ENCODE measurements at places on chromosomes 11 and 22. TPM values are rescaled to one million over a fixed set of nuclear protein-coding genes. Genes with fewer than 3 reads are reported as not detected.

DNA sequence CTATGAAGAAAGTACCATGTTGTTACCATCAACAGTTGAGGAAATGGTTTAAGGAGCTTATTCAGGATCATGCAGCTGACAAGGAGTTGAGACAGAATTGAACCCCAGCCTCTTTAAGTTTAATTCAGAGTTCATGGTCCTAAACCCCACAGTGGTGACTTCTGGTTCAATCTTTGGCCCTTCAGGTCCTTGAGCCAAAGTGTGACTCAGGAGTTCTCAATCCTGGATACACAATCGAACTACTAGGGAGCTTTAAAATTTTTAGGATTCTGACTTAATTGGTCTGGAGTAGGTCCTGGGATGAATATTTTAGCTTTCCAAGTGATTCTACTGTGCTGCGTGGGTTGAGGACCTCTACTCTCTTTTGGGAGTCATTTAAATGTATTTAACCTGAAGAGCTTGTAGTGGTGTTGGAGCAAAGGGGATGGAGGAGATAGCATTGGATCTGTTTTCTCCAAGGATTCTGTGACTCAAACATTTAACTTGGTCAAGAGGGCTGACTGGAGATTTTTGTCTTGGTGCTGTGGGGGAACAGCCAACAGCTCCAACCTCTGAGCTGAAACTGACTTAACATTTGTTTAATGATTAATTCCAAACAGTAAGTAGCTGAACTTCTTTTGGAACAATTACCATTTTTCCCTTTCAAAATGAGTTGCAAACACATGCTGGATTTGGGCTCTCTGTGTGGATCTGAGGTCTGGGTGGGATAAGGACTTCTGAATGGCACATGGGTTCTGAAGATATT is 80.1 kb downstream of the INSC start:
- DNase-seq: no peak
- H3K4me1 ChIP-seq: no peaks in the 10 kb centered on the region
- no peak overlapping the region for H3K27ac ChIP-seq
- peaks cover 9% of the 10 kb centered on the region for H3K27me3 ChIP-seq
- no peaks in the 10 kb centered on the region for H3K36me3 ChIP-seq

- no peaks in the 10 kb centered on the region for H3K36me3 ChIP-seq
- no peak overlapping the region for H3K27ac ChIP-seq
- H3K4me3 ChIP-seq: no peak overlapping the region
- no peak for DNase-seq
Observed at GRCh38 chr11:70014291-70014690, 63.8 kb upstream of the ANO1 start.

RAB3IL1 gene
- 0.49 TPM for total RNA-seq

GRCh38 chr11:127193950-127194349 is 193.4 kb upstream of the KIRREL3 start:
- H3K27me3 ChIP-seq: no peaks in the 10 kb centered on the region
- DNase-seq: no peak
- no peak overlapping the region for H3K27ac ChIP-seq
- H3K4me3 ChIP-seq: no peak overlapping the region
- H3K36me3 ChIP-seq: no peaks in the 10 kb centered on the region

- no peak for DNase-seq
- no peaks in the 10 kb centered on the region for H3K4me1 ChIP-seq
- H3K27me3 ChIP-seq: no peaks in the 10 kb centered on the region
Observed at GRCh38 chr11:2580571-2581001, 119.2 kb downstream of the KCNQ1OT1 start.

DNA sequence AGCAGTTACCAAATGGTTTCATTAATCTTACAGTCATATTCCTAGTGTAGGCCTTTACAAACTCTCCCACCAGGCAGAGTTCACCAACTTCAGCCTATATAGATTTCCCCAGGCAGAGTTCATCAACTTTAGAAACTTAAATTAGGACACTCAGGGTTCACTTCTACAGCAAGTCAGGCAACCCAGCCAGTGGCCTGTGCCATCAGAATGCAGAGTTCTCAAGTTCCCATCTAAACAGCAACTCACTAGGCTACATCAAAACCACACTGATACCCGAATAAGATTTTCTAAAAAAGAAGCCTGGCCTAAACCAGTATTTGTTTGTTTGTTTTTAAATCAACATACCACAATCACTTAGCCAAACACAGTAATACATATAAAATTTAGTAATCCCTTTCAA is 33.7 kb downstream of the PICALM start:
- H3K27me3 ChIP-seq: no peaks in the 10 kb centered on the region
- peaks cover 52% of the 10 kb centered on the region for H3K4me1 ChIP-seq

PLAAT3 gene
- total RNA-seq: 11.5 TPM

OR8D4 gene
- total RNA-seq: not detected

PARVA gene
- not detected for total RNA-seq

OR56B4 gene
- not detected for total RNA-seq

- no peak overlapping the region for H3K27ac ChIP-seq
- DNase-seq: no peak
- H3K4me3 ChIP-seq: no peak overlapping the region
- H3K27me3 ChIP-seq: no peaks in the 10 kb centered on the region
Observed at GRCh38 chr11:16912692-16913111, 101.5 kb downstream of the PLEKHA7 start.

DEUP1 gene
- total RNA-seq: not detected
